ENCODE measurements at places on chromosomes 7 and 10.

GRCh38 chr7:76165973-76166403, 35.7 kb upstream of the SRRM3 start:
- no peak for DNase-seq

- DNase-seq, result no peak
These were observed 183.2 kb upstream of the TRIM24 start for GRCh38 chr7:138276891-138277290.

GRCh38 chr7:95927756-95928155, 155.4 kb downstream of the DYNC1I1 start:
- no peak for DNase-seq

DNA sequence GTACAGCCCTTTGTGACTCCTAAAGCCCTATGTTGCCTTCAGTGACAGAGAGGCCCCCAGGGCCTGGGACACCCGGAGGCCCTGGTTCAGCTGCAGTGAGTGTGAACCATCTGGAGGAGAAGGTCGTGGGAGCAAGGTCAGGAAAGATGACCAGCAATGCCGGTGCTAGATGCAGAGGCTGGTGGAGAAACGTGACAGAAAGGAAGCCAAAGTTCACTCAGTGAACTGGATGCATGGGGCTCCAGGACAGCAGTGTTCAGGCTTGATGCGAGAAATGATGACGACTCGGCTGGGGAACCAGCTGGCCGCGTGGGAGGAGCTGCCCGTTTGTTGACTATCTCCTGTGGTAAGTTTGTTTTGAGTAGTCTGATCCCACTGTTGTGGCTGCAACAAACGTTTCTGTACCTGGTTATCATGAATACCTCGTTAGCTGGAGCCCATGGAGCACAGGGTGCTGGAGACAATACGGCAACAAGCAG, 54.1 kb upstream of the MKRN1 start:
- DNase-seq, result no peak

- DNase-seq, result peak; percentile 73
These were observed 147.3 kb downstream of the CELF2 start for GRCh38 chr10:11164803-11165590.

- DNase-seq, result no peak
These were observed 165.9 kb upstream of the VIPR2 start for GRCh38 chr7:159310457-159311171.

- DNase-seq, result no peak
These were observed 19.8 kb downstream of the TSPAN13 start for GRCh38 chr7:16773326-16773725.

DNA sequence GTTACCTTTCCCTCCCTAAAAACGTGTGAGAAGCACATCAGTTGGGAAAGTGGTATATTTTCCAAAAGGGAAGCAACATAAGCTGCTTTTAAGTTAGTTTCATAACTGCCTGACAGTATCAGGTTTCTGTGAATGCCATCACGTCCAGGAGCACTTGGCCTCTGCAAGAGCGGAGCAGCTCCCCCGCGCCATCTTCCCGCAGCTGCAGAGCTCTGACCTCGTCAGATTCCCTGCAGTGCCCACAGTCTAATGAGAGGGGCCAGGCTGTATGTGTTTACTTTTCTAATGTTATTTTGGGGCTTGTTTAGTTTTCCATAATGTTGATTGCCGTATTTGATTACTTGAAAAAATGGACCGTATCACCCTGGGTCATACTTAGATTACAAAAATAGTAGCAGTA, 74.2 kb downstream of the MGMT start:
- no peak for DNase-seq

- DNase-seq, result peak; percentile 49
These were observed 9.0 kb downstream of the SPOCK2 start for GRCh38 chr10:72079356-72079755.

- DNase-seq, result no peak
These were observed 39.2 kb upstream of the CCDC6 start for GRCh38 chr10:59945590-59945989.

DNA sequence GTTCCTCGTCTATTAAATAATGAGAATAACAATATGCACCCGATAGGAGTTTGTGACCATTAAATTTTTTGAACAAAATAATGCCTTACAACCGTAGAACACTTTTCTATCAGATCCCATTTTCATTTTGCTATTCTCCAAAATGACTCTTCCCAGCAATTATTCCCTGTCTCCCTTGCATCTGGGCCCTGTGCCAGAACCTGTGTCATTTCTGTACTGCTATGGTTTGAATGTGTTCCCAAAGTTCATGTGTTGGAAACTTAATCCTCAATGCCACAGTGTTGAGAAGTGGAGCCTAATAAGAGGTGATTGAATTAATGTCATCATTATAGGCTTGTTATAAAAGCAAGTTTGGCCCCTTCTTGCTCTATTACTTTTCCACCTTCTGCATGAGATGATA, 33.2 kb upstream of the SMNDC1 start:
- no peak for DNase-seq

Measured in stimulated activated CD4-positive, alpha-beta T cell treated with anti-CD3 and anti-CD28 coated beads, Interleukin-2, amount 100 ng/mL, for 24 hours (primary cell).